ENCODE measurements at places on chromosomes 2 and 18. TPM values are rescaled to one million over a fixed set of nuclear protein-coding genes. Genes with fewer than 3 reads are reported as not detected.

DNA sequence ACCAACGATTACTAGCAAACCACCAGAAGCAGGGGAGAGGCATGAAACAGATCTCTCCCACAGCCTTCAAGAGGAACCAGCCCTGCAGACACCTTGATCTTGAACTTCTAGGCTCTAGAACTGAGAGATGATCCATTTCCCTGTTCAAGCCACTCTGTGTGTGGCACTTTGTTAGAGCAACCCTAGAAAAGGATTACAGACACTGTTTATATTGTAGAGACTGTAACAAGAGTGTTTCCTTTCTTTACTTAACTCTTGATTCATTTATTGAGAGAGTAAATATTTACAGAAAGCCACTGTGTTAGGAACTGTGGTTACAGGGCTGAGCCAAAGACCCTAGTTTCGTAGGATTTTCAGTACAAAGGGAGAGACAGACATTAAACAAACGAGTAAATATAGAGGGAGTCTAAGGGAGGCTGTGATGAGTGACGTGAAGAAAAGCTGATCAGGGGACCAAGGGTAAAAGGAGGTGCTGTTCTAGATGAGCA is 10.9 kb downstream of the CCDC68 start:
- no peaks in the 10 kb centered on the region for H3K36me3 ChIP-seq
- no peaks in the 10 kb centered on the region for H3K27me3 ChIP-seq
- H3K4me3 ChIP-seq: no peak overlapping the region

GRCh38 chr2:225558399-225559071 is 159.0 kb downstream of the NYAP2 start:
- no peaks in the 10 kb centered on the region for H3K4me1 ChIP-seq
- no peak overlapping the region for H3K4me3 ChIP-seq
- no peak overlapping the region for H3K27ac ChIP-seq
- no peaks in the 10 kb centered on the region for H3K36me3 ChIP-seq
- no peaks in the 10 kb centered on the region for H3K27me3 ChIP-seq

- no peaks in the 10 kb centered on the region for H3K36me3 ChIP-seq
- no peaks in the 10 kb centered on the region for H3K27me3 ChIP-seq
- peaks cover 10% of the 10 kb centered on the region for H3K4me1 ChIP-seq
- no peak overlapping the region for H3K27ac ChIP-seq
- H3K4me3 ChIP-seq: no peak overlapping the region
Measured at GRCh38 chr18:22324191-22325131, 93.3 kb downstream of the CTAGE1 start.

DNA sequence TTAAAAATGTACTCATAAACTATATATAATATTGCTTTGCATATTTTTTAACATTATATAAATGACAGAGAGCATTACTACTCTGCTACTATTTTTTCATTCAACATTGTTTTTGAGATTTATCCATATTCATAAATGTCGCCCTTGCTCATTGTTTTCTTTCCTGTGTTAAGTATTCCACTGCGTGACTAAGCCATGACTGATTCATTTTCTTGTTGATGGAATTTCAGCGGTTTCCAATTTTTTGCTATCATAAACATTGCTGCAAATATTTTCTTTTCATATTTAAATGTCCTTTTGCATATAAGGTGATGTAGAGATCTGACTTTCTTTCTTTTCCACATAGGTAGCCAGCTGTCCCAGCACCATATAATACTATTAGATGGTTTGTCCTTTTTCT is 57.6 kb downstream of the SFXN5 start:
- no peaks in the 10 kb centered on the region for H3K4me1 ChIP-seq
- H3K4me3 ChIP-seq: no peak overlapping the region
- no peak overlapping the region for H3K27ac ChIP-seq
- no peak for DNase-seq
- H3K27me3 ChIP-seq: no peaks in the 10 kb centered on the region

POTEE gene
- total RNA-seq: not detected

USP37 gene
- 14.5 TPM for total RNA-seq

GRCh38 chr2:60544062-60544461 is 9.4 kb downstream of the BCL11A start:
- H3K4me1 ChIP-seq: peaks cover 33% of the 10 kb centered on the region
- no peak overlapping the region for H3K27ac ChIP-seq
- peaks cover 3% of the 10 kb centered on the region for H3K36me3 ChIP-seq

GRCh38 chr18:57154191-57154830 is 7.4 kb downstream of the BOD1L2 start:
- H3K27me3 ChIP-seq: no peaks in the 10 kb centered on the region
- no peak overlapping the region for H3K4me3 ChIP-seq
- H3K36me3 ChIP-seq: no peaks in the 10 kb centered on the region
- no peak for DNase-seq
- H3K27ac ChIP-seq: no peak overlapping the region
- H3K4me1 ChIP-seq: peaks cover 18% of the 10 kb centered on the region
